Placental epithelial cell (primary cell): ENCODE measurements at places on chromosomes 7 and 10. TPM values are rescaled to one million over a fixed set of nuclear protein-coding genes. Genes with fewer than 3 reads are reported as not detected.

Gene SRGN
- 0.39 TPM in 1 of 2 replicates, not detected in the other for total RNA-seq

Gene AGAP6
- total RNA-seq, result 2.7 and 3.6 TPM in 2 replicates

Gene PNLIP
- not detected in 2 replicates for total RNA-seq

Gene GSTO2
- total RNA-seq, result 19.6 and 20.5 TPM in 2 replicates

Gene ASB15
- 0.11 TPM in 1 of 2 replicates, not detected in the other for total RNA-seq

Gene GSDME
- total RNA-seq, result 46.3 and 65.0 TPM in 2 replicates

Gene TEX36
- total RNA-seq, result under 0.01 and 0.54 TPM in 2 replicates

Gene AKR1C2
- total RNA-seq, result 0.39 and 0.65 TPM in 2 replicates

Gene FGL2
- total RNA-seq, result 0.11 TPM in 1 of 2 replicates, not detected in the other

Gene TLX1
- total RNA-seq, result not detected in 2 replicates

Gene CCZ1B
- total RNA-seq, result 24.9 and 47.5 TPM in 2 replicates

Gene ODAD2
- under 0.01 TPM in 1 of 2 replicates, not detected in the other for total RNA-seq

Gene PSTK
- 3.3 and 4.7 TPM in 2 replicates for total RNA-seq

Gene KLF14
- total RNA-seq, result under 0.01 TPM in 1 of 2 replicates, not detected in the other

Gene PDE1C
- total RNA-seq, result 0.22 and 0.79 TPM in 2 replicates

Gene ZKSCAN1
- total RNA-seq, result 43.4 and 54.6 TPM in 2 replicates

Gene PARG
- total RNA-seq, result 25.9 and 27.0 TPM in 2 replicates

Gene ACTR3C
- 13.7 and 16.8 TPM in 2 replicates for total RNA-seq

Gene GRM8
- 0.43 TPM in 1 of 2 replicates, not detected in the other for total RNA-seq

Gene MAP3K8
- 3.5 and 4.7 TPM in 2 replicates for total RNA-seq

Gene PPP1R9A
- 0.43 and 1.6 TPM in 2 replicates for total RNA-seq

Gene ZNF37A
- 7.5 TPM in 2 replicates for total RNA-seq
